ENCODE measurements at places on chromosomes 13 and 19. TPM values are rescaled to one million over a fixed set of nuclear protein-coding genes. Genes with fewer than 3 reads are reported as not detected.

GRCh38 chr19:33063753-33064457 lies 783 bp downstream of the RHPN2 start:
- no peak for DNase-seq

IQCN gene
- total RNA-seq = 15.9 TPM

DNA sequence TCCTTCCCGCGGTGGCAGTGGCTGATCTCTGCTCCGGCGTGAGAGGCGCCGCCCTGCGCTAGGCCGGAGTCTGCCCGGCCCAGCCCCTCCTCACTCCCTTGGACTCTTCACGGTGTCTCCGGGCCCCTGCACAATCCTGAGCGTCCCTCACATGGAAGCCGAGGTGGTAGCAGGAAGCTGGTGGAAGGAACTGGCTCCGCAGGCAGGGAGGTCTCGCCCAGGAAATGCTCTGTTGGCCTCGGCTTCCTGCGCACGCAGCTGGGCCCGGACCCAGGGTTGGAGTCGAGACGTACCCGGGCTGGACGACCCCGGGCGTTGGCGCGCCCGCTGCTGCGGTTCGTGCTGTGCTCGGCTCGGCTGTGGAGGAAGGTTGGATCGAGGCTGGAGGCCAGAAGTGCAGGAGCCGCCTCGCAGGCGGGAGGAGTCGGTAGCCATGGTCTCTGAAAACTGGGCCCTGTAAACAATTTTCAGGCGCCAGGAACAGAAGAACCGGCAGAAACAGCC lies 46.3 kb downstream of the ZNF724 start:
- no peak for DNase-seq

DNA sequence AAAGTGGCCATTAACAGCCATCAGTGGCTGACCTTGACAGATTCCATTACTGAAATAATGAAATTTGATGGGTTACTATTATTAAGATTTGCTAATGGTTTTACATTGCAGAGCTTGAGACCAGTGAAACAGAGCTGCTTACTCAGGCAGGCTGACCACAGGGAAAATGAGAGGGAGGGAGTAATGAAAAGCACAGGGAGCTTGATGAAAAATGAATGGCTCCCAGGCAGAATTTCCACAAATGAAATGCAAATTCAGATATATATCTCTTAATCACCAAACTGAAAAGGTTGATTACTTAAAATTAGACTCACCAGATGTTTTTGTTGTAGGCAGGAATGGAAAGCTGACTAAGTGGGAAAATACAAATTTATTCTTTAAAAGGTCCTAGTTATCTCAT lies 36.1 kb downstream of the HTR2A start:
- DNase-seq = no peak

POU2F2 gene
- 3.2 TPM for total RNA-seq

MIA gene
- total RNA-seq = not detected

HRC gene
- total RNA-seq = 0.74 TPM

CDX2 gene
- not detected for total RNA-seq

SOX21 gene
- total RNA-seq = not detected

TEX29 gene
- not detected for total RNA-seq

DNA sequence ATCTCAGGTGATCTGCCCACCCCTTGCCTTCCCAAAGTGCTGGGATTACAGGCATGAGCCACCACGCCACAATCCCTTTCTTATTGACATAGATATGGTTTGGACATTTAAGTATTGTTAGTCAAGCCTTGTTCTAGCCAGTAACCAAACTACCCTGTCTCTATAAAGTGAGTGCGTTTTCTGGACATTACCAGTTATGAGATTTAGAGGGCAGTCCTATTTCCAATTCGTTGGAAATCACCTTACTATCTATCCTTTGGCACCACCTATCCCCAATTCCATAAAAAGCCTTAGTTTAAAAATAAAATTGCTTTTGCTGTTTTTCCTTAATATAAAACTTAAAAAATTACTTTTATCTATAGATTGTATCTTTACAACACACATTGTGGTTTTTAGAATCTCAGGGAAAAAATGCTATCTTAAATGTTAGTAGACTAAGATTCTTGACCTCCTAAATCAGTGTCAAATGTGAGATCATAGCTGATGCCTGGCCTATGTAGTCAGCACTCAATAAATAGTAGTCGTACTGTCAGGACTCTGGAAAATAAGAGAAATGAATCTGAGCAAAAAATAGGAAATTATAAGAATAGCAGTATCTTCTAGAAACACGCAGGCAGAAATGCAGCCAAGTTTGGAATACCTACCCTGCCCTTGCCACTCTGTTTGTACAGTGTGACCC lies 57.0 kb downstream of the NUFIP1 start:
- no peak for DNase-seq

DNA sequence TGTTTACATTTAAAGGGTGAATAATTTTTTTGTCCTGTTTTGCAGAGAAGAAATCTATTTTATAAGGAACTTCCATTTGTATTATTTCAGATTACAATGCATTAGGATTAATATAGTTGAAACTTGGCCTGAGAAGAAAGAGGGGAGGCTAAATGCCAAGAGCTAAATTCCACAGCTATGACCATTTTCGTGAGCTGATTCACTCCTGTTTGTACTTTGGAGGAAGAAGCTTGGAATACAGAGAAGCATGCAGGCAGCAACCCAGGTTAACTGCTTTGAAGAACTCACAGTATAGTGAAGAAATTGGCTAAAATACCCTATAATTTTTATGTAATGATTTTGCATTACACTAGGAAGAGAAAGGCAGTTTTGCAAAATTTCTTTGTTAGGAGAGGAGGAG lies 309.4 kb upstream of the KLF12 start:
- no peak for DNase-seq

- no peak for DNase-seq
Measured at GRCh38 chr19:6568816-6569215, 22.1 kb downstream of the CD70 start.

- DNase-seq = no peak
Measured at GRCh38 chr13:71860547-71861138, 6.4 kb downstream of the DACH1 start.

DNA sequence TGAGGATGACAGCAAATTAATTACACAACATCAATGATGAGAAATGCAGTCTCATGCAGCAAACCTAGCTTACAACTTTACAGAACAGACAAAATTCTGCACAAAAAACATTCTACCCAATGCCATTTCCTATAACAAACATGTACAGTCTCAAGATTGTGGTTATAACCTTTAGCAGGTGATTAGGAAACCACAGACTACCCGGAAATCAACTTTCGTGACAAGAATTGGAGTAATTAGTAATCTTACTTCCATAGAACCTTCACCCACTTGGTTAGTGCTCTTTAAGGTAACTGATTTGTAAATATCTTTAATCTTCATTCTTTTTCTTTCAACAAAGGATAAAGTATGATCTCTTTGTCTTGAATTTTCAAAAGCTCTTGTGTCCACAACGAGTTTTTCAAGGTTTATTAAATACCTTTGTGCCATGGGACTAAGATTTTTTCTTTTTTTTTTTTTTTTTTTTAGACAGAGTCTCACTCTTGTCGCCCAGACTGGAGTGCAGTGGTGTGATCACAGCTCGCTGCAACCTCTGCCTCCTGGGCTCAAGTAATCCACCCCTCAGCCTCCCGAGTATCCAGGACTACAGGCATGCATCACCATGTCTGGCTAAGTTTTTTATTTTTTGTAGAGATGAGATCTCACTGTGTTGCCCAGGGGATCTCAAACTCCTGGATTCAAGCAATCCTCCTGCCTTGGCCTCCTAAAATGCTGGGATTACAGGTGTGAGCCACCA lies 78.8 kb downstream of the MAP4K1 start:
- no peak for DNase-seq

DNA sequence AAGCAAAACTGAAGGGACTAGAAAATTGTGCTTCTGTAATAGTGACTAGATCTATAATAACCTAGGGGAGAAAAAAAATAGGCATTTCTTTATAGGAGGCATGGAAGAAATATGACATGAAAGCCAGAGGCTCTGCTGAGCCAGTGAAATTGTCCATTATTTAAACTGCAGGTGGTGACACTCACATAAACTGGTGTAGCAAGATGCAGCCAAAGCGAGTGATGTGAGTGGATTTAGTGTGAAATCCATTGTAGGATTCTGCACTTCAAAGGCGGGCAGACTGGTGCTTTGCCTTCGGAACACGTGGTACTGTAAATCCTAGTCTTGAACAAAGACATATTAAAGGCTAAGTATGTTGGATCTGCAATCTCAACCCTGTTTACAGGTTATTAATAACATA lies 361.9 kb downstream of the TBC1D4 start:
- DNase-seq = no peak

DNA sequence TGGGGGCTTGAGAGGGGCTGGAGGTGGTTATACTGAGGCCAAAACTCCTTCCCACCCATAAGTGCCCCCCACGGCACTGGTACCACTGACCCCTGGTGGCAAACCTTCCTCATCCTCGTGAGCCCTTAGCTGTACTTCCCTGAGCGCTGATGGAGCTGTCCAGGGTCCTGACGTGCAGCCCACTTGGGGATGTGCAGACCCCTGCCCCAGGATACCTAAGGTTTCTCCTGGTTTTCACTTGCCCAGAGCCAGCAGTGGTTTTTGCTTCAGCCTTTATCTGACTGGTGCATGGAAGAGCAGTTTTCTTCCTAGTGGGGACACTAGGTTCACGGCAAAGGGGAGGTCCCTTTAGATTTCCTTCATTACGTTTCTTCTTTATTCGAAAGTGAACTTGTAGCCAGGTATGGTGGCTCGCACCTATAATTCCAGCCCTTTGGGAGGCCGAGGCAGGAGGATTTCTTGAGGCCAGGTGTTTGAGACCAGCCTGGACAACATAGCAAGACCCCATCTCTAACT lies 28.7 kb upstream of the KCTD15 start:
- DNase-seq = no peak

GRCh38 chr19:42343344-42344110 lies 18.1 kb downstream of the MEGF8 start:
- no peak for DNase-seq

DNA sequence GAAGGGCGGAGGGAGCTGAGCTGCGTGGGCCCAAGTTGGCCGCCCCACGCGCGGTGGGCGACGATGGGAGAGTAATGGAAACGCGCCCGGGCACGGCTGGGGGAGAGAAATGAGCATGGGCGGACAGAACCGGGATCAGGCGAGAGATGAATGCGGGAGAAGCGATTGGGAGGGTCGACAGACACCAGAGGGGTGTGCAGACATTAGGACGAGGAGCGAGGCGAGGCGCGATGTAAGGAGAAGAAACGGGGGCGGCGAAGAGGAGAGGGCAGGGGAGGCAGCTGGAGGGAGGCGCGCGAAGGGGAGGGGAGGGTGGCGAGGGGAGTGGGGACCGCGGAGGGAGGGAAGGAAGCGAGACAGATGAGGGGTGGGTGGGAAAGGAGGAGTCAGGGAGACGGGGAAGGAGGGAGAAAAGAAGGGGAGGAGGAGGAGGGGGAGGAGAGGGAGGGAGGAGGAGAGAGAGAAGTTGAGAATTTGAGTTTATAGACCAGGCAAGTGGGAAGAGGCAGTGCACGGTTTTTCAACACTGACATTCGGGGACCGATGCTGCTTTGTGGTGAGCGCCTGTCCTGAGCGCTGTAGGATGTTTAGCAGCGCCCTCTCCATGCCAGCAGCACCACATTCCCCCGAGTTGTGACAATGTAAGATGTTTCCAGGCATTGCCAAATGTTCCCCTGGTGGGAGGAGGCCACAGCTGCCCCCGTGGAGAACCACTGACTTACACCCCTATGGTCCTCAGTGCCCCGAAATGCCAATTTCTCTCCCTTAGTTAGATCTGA lies at the start of gene SHISA7:
TSS of gene SHISA7 (minus strand) at position 256 of the 779 bp plus-strand sequence. CDS start 437 bp downstream, outside the sequence.
- DNase-seq = no peak

ALOX5AP gene
- 46.5 TPM for total RNA-seq

DNA sequence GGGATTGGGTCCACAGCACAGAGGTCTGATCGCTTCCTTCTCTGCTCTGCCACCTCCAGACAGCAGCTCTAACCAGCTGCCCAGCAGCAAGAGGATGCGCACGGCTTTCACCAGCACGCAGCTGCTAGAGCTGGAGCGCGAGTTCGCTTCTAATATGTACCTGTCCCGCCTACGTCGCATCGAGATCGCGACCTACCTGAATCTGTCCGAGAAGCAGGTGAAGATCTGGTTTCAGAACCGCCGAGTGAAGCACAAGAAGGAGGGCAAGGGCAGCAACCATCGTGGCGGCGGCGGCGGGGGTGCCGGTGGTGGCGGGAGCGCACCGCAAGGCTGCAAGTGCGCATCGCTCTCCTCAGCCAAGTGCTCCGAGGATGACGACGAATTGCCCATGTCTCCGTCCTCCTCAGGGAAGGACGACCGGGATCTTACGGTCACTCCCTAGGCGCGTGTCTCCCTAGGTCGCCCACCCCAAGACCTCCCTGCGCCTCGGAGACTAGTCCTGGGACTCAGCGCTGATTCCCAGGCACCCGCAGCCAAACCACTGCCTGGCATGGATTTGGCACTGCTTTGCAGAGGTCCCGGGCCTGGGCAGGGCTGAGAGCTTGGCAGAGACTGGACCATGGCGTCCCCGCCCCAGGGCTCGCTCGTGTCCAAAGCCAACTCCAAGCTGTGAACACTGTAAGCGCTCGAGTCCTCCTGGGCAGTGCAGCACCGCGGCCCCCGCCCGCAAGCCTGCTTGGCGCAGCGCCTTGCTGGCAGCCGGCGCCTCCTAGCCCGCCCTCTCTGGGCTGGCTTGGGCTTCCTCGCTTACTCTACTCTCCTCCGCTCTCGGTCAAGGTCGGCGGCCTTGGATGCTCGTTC lies 1.5 kb downstream of the GSX1 start:
- DNase-seq = no peak

DCT gene
- 0.60 TPM for total RNA-seq

DNA sequence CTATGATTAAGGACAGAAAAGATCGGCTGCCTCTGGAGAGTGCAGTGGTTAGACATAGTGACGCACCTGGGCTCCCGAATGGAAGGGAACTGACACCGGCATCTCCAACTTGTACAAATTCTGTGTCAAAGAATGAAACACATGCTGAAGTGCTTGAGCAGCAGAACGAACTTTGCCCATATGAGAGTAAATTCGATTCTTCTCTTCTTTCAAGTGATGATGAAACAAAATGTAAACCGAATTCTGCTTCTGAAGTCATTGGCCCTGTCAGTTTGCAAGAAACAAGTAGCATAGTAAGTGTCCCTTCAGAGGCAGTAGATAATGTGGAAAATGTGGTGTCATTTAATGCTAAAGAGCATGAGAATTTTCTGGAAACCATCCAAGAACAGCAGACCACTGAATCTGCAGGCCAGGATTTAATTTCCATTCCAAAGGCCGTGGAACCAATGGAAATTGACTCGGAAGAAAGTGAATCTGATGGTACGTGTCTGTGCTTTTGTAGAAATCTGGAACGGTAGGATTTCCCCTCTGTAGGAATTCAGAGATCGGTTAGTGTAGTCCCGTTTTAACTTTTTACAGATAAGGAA lies 16.9 kb downstream of the ERCC5 start:
- no peak for DNase-seq

GRCh38 chr13:94079876-94080275 lies 399.6 kb downstream of the DCT start:
- DNase-seq = no peak

GRCh38 chr13:51937320-51938290 lies 73.6 kb downstream of the ATP7B start:
- no peak for DNase-seq

ZNF837 gene
- total RNA-seq = 0.48 TPM
